Uterine smooth muscle cell (primary cell): ENCODE measurements at places on chromosomes 16 and 17. TPM values are rescaled to one million over a fixed set of nuclear protein-coding genes. Genes with fewer than 3 reads are reported as not detected.

RAPGEFL1 gene
- 1.7 and 2.5 TPM in 2 replicates for total RNA-seq

KCNJ2 gene
- 2.8 and 6.6 TPM in 2 replicates for total RNA-seq

GUCY2D gene
- under 0.01 TPM in 2 replicates for total RNA-seq

MMP25 gene
- under 0.01 and 0.11 TPM in 2 replicates for total RNA-seq

SCNN1B gene
- total RNA-seq: not detected in 2 replicates

ZG16 gene
- total RNA-seq: not detected in 2 replicates

BLMH gene
- 30.8 and 31.5 TPM in 2 replicates for total RNA-seq

ABCA9 gene
- 4.3 and 7.0 TPM in 2 replicates for total RNA-seq

CPHXL2 gene
- not detected in 2 replicates for total RNA-seq

AOC2 gene
- 0.33 and 0.75 TPM in 2 replicates for total RNA-seq
